ENCODE measurements at places on chromosomes 7 and 10.
A peak's percentile ranks its signal among the peaks of the same experiment; 100 is the strongest.

GRCh38 chr7:102322202-102322715, 34.0 kb downstream of the SPDYE6 start:
- DNase-seq = no peak

GRCh38 chr10:120861178-120861855, 10.2 kb downstream of the WDR11 start:
- no peak for DNase-seq

- no peak for DNase-seq
These were observed 7.5 kb downstream of the CPA1 start for GRCh38 chr7:130387628-130388403.

GRCh38 chr7:54946764-54947163, 72.1 kb upstream of the EGFR start:
- no peak for DNase-seq

DNA sequence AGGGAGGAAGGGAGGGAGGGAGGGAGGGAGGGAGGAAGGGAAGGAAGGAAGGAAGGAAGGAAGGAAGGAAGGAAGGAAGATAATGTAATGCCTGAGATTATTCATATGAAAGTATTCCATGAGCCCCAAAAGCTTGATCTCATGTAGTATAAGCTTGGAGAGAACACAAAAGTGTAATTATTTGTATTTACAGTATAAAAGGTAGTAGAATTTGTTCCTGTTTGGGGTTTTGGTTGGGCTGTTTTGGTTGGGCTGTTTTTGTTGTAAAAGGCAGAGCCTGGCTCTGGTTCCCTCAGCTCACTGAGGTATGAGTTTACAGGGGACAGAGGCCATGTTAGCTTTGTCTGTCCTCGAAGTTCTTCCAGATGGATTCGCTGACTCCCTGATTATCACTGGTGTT, 45.3 kb upstream of the EBLN1 start:
- no peak for DNase-seq

DNA sequence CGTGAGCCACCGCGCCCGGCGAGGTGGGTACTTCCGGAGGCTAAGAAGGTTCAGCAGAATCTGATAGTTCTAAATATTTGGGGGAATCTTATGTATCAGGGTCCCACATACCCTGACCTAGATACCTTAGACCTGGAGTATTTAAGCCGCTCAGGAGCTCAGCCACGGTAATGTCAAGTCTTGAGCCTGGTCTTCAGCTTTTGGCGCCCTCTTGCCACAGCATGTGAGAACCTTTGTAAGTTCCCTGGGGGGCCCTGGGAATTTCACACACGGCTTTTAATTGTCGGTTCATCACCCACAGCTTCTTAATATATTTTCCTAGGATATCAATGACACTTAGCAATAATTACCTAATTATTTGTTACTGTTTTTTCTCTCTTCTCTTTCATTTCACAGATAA, 324.3 kb upstream of the GALNT17 start:
- no peak for DNase-seq

DNA sequence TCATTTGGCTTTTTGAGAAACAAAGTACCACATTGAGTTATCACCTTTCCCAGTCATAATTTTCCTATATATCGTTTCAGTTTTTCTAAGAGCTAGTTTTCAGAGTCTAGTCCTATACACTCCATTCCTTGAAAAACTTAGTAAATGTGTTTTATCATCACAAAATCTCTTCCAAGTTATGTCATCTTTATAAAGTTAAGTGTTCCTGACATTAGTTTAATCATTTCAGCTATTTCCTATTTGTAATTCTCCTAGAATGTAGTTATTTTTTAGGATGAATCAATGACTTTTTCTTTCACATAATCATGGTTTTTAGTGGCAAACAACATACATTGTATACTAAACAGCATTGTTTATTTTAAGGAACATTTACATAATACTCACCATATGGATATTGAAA, 191.7 kb upstream of the BET1 start:
- DNase-seq = no peak

- no peak for DNase-seq
These were observed 218.3 kb downstream of the FAM107B start for GRCh38 chr10:14556285-14556956.

DNA sequence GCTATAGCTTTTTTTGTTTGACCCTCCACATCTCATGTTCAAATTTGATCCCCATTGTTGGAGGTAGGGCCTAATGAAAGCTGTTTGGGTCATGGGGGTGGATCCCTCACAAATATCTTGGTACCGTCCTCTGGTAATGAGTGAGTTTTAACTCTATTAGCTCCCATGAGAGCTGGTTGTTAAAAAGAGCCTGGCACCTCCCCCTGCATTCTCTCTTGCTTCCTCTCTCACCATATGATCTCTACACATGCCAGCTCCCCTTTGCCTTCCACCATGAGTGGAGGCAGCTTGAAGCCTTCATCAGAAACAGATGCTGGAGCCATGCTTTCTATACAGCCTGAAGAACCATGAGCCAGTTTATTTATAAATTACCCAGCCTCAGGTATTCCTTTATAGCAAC, 43.0 kb upstream of the IMMP2L start:
- no peak for DNase-seq

DNA sequence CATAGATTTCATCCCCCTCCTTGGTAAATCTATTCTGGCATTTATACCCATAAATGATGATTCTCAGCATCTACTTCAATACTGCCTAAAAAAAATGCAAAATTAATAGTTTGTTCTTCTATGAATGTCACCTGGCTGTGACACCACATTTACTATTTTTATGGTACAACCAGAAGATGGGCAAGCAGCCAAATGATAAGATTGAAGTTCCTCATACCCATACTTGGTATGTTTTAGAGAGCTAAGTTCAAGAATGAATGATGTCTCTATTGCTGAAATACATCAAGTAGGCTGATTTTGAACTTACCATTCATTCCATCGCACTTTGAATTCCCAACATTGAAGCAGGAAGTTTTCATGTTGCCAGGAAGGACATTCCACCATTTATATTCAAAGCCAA, 134.2 kb downstream of the ELAPOR2 start:
- no peak for DNase-seq

- DNase-seq = no peak
These were observed 1012.5 kb downstream of the DNAJB9 start for GRCh38 chr7:109582211-109582610.

- DNase-seq = peak; percentile 47
These were observed 21.6 kb downstream of the RBM28 start for GRCh38 chr7:128322040-128322643.

DNA sequence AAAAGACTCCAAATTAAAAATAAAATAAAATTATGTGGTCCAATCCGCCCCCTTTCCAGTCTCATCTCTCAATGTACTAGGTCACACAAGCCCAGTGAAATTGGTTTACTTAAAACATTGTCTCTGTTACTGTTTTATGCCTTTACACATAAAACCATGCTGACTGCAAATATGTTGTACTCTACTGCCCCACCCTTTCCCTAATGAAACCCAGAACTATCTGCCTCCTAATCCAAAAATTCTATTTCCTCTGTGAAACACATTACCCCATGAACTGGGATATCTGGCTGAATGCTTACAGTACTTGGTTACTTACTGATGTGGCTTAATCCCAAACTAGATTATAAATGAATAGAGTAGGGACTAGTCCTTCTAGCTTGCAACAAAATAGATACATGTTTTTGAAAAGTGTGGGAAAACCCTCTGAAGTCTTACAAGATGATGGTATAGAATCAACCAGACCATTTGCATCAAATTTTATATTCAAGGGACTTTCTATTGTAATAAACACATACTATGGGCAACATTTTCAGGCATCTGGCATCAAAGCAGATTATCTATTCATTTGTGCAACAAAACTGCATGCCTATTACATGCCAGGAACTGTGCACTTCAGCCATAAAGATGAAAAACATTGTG, 10.0 kb upstream of the KMT2E start:
- no peak for DNase-seq

DNA sequence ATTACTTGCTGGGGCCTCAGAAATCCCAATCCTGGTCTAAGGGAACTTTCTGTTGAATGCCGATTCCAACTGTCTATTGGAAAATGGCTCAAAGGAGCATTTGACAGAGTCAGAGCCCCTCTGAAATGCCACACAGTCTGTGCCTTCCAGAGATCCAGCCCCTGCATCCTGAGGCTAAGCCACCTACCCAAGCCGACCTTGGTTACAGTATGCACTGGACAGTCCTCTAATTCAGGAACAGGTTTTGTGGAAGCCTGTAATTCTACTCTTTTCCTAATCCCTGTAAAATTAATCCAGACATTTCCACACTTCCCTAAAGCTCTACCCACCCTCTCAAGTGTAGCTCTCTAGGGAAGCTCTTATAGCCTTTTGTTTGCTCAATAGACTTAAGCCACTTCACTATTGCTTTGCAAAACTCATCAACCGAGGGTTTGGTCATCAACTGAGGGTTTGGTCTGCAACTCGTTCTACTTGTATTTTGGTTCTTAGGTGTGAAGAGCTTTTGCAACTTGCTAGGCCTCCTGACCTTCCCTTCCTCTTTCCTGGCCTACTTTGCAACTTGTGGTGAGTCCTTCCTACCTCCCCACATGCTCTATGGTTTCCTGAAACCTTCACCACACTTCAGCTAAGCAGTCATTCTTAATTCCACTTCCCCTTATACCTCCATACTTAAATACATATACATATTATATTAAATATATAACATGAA, 364.8 kb downstream of the SFMBT2 start:
- peak; percentile 54 for DNase-seq

DNA sequence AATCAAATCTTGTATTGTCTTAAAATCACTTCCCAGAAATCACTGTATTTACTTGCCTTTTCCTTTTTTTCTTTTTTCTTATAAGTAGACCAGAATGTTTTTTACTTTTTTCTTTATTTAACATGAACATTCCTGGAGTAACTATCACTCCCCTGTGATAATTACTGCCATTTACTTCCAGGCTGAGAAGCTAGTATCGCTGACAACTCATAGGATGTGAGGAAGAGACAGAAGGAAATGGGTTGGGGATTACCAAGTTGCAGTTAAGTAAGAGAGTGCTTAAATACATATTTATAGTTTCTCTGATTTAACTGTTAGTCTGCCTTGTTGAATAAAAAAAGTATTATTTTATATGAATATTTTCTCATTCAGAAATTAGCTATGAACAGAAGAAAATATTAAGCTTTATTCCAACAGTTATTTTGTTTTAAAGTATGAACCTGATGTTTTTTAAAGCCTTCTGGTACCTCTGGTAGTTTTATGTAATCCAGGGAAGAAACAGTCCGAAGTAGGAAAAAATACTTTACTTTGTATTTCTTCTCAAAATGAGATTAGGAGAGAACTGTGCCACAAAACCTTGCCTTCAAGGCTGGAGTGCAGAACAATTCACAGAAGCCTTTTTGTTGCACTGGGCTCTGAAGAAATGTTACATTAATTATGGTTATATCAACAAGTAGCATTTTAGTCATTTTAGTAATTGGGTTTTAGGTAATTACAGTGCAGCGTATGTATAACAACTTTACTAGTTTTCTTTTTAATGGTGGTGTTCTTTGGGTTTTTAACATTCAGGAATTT, 72.8 kb downstream of the SHOC2 start:
- DNase-seq = peak; percentile 20

GRCh38 chr10:12726971-12727831, 274.3 kb downstream of the CCDC3 start:
- DNase-seq = no peak

DNA sequence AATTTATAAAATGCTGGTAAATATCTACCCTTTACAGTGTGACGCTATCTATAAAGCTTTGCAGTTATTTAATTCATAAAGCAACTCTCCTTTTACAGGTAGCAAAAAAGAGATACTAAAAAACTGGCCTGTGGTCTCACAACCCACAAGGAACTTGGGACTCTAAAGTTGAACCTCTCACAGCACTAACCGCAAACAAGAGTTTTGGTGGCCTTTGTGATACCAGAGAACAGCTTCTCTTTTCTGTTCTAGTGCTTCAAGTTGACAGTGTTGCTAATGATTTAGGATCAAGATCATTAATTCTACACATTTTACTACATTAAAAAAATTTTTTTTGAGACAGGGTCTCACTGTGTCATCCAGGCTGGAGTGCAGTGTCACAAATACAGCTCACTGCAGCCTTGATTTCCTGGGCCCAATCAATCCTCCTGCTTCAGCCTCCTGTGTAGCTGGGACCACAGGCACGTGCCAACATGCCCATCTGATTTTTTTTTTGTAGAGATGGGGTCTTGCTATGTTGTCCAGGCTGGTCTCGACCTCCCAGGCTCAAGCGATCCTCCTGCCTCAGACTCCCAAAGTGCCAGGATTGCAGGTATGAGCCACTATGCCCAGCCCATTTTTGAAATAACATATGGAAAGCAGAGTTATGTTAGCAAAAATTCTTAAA, 56.0 kb upstream of the ST8SIA6 start:
- DNase-seq = peak; percentile 33

DNA sequence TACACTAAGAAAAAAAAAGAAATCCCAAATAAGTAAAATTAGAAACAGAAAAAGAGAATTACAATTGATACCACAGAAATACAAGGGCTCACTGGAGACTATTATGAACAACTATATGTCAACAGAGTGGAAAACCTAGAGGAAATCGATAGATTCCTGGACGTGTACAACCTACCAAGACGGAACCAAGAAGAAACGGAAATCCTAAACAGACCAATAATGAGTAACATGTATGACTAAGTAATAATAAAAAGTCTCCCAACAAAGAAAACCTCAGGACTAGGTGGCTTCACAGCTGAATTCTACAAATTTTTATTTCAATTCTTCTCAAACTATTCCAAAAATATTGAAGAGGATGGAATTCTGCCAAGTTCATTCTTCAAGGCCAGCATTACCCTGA, 13.9 kb downstream of the DIP2C start:
- no peak for DNase-seq

GRCh38 chr7:21903020-21903786, 42.5 kb downstream of the CDCA7L start:
- DNase-seq = no peak

GRCh38 chr10:102948176-102948575, 30.1 kb downstream of the CNNM2 start:
- no peak for DNase-seq

DNA sequence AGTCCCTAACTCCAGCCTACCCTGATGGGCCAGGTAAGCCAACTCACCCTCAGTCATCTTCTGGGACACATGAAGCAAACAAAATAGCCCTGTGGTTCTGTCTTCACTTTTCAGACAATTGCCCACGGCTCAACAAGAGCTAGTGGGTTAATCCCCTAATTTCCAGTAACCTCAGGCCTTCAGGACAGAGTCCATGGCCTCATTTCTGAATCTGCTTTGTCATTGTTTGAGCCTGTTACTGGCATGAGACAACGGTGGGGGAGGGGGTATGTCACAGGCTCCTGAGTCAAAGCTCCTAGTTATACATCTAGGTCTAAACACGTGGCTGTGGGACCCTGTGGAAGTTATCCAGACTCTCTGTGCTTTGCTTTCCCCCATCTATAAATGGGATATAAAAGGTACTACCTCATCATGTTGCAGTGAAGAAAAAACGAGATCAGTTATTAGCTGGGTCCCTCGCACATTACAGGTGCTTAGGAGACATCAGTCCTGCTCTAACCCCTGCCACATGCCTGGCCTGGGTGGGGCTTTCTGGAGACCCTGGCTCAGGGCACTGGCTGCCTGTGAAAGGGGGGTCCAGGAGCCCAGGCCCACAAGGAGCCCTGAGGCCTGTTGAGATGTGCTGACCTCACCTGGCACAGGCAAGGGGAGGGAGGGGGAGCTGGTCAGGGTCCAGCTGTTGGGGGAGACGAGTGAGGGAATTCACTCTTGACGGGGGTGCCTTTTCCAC, 16.5 kb downstream of the MAT1A start:
- peak; percentile 2 for DNase-seq

- no peak for DNase-seq
These were observed 89.3 kb downstream of the CYP51A1 start for GRCh38 chr7:92044940-92045339.
